Substantia nigra (tissue), 51 donors: ENCODE measurements at places on chromosomes 3 and 15.

DNA sequence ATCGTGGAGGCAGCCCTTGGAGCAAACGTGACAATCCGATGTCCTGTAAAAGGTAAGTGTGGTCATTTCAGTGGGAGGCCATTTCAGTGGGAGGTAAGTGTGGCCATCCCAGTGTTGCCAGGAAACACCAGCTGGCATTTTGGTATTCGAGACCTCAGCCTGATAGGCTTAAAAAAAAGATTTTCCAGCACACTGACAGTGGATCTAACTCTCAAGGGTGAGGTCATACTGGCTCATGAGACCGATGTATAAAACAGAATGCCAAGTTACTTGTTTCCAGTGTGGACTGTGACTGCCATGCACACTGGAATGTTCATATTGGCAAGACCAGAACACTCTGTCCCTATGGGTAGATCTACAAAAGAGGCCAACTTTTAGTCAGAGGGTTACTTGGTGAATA, 244.4 kb upstream of the GOLGA6L4 start:
- DNase-seq = no peak

GRCh38 chr3:156274791-156275190, 154.4 kb downstream of the KCNAB1 start:
- no peak for DNase-seq

GRCh38 chr3:132231633-132232032, 85.6 kb upstream of the ACP3 start:
- DNase-seq = no peak

- no peak for DNase-seq
Measured at GRCh38 chr3:122415762-122416654, at the start of gene WDR5B. Gene WDR5B, minus strand, starts transcription at chr3:122416062. Its CDS starts 534 bp downstream, at chr3:122415528.

- peak; percentile 73 for DNase-seq
Measured at GRCh38 chr15:98850961-98851572, 156.5 kb downstream of the PGPEP1L start.

DNA sequence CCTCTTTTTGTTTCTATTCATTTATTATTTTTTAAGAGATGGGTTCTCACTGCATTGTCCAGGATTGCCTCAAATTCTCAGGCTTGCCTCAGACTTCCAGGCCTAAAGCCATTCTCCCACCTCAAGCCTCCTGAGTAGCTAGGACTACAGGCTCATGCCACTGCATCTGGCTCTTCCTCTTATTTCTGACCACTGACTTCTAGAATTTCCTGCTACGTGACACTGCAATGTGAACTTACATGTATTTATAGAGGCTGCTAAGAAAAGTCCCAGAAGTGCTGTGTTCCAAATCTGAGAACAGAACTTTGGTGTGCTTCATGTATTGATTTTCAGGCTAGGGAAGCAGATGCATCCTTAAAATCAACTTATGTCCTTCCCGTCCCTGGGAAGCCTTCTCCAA, 407.4 kb downstream of the RSL24D1 start:
- no peak for DNase-seq

- DNase-seq = no peak
Measured at GRCh38 chr15:27985099-27985498, 114.0 kb downstream of the OCA2 start.

- DNase-seq = no peak
Measured at GRCh38 chr3:1197051-1197450, 104.2 kb downstream of the CNTN6 start.

DNA sequence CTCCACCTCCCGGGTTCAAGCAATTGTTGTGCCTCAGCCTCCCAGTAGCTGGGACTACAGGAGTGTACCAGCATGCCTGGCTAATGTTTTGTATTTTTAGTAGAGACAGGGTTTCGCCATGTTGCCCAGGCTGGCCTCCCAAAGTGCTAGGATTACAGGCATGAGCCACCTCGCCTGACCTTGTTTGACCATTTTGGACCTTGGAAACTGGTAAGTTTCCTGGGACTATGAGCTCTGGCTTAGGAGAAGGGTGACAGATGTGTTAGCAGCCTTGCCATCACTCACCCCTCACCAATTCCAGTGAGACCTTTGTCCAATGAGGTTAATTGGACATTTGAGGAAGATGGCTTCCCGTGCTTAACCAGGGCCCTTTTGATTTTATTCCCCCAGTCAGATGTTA, 19.9 kb downstream of the DNASE1L3 start:
- DNase-seq = no peak

DNA sequence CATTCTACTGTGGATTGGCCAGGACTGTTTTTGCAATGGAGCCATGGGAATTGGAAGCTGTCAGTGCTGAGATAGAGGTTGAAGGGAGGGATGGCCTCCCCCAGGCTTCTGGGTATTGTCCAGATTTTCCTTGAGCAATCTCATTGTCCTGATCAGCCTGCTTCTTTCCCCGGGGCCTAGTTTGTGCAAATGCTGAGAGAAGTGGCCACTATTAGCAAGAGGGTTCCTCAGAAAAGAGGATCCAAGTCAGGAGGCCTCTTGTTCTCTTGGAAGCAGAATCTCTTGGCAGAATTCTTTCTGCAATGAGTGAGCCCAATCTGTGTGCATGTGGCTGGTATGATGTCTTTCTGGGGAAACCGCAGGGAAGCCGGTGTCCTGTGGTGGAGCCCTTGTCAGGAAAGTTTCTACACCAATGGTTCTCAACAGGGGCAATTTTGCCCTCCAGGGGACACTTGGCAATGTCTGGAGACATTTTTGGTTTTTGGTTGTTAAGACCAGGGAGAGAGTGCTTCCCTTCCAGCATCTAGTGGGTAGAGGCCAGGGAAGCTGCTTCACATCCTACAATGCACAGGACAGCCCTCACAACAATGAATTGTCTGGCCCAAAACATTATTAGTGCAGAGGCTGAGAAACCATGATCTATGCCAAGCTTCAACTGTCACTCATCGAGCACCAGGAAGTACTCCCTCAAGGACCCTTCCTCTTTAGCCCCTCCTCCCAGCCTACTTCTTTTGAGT, 2.0 kb downstream of the LIPC start:
- no peak for DNase-seq

- no peak for DNase-seq
Measured at GRCh38 chr3:150020527-150020926, 49.8 kb upstream of the PFN2 start.

GRCh38 chr15:35876762-35877161, 330.8 kb upstream of the DPH6 start:
- DNase-seq = no peak

- DNase-seq = no peak
Measured at GRCh38 chr3:79368403-79368802, 399.4 kb downstream of the ROBO1 start.
